ENCODE measurements at places on chromosomes 7 and 10.

DNA sequence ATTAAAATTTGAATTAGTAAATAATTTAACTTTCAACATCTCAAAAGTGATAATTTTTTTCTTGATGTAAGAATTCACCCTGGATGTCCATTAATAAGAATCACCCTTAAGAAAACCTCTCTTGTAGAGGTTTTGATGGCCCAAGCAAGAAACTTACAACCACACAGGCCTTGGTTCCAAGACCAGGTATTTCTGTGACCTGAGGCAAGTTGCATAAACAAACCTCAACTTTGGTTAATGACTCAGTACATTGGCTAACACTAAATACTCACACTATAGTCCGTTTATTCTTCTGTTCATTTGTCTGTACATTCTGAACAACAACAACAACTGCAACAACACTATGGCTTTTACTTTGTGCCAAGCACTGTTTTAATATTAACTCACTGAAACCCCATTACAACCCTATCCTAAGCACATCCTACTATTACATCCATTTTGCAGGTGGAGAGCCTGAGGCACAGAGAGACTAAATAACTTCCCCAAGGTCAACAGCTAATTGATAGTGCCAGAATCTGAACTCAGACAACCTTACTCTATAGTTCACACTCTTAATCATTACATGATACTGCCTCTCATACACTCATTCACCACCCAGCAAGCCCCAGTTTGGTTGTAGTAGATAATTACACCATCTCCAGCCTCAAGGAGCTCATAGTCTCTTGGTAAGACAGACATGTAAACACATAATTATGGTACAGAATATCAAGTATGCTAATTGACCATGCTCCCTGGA lies 6.6 kb downstream of the ANK3 start:
- no peak for DNase-seq

- no peak for DNase-seq
Measured at GRCh38 chr10:154348-154747, 19.1 kb downstream of the ZMYND11 start.

GRCh38 chr7:158227258-158227984 lies 360.2 kb downstream of the PTPRN2 start:
- no peak for DNase-seq

GRCh38 chr7:153276394-153276793 lies 516.8 kb downstream of the ACTR3B start:
- no peak for DNase-seq

DNA sequence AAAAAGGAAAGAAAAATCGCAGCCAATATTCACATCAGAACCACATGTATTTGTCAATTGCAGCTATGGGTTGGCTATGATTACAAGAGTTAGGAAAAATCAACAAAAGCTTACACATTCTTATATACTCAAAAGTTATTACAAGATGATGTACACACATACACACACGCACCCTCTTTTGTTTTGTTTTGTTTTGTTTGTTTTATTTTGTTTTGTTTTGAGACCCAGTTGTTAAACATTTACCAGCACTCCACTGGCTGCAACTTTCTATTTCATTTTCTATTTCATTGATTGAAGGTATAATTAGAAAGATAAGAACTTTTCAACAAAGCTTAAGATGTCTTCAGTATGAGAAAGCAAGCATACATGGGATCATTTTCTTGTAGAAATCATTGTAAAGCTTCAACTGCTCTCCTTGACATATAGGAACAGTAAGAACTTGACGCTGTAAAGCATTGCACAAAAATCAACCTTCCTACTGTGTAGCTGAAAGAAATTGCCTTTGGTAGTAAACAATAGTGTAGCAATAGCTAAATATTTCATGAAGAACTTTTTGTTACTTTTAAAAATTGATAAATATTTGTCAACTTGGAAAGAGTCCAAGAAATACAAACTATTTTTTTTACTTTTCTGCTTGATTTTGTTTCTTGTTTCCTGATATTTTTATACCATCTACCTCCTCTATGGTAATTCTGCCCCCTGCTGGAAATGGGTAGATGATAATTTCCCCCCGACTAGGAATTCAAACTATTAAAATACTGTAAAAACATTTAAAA lies 205.9 kb downstream of the MBL2 start:
- no peak for DNase-seq

- DNase-seq = no peak
Measured at GRCh38 chr10:110434489-110435096, 63.1 kb upstream of the DUSP5 start.

DNA sequence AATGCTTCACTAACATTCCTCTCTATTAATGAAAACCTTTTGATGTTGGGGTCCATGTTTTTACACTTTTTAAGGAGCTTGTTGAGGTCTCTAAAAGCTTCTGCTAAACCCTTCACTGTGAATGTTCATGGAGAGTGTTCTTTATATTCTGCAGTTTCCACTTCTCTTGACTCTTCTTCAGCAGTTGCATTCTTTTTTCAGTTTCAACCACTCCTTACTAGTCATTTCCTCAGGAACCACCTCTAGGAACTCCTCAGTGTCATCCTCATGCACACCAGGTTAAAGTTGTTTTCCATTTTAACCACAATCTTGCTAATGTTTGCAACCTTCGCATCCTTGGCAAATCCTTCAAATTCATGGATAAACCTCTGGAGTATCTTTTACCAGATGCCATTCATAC lies 821.6 kb downstream of the ANKRD7 start:
- no peak for DNase-seq

- DNase-seq = no peak
Measured at GRCh38 chr10:34737772-34738169, 77.3 kb downstream of the PARD3 start.

Measured in SHP77 treated with DMSO at 0.1 percent for 48 hours (cell line).